ENCODE measurements at places on chromosomes 3 and 15. TPM values are rescaled to one million over a fixed set of nuclear protein-coding genes. Genes with fewer than 3 reads are reported as not detected.

The C15orf61 gene
- total RNA-seq = 4.7 TPM

The HTR3E gene
- total RNA-seq = not detected

The SSUH2 gene
- total RNA-seq = 1.1 TPM

The SLC30A4 gene
- total RNA-seq = 5.9 TPM

DNA sequence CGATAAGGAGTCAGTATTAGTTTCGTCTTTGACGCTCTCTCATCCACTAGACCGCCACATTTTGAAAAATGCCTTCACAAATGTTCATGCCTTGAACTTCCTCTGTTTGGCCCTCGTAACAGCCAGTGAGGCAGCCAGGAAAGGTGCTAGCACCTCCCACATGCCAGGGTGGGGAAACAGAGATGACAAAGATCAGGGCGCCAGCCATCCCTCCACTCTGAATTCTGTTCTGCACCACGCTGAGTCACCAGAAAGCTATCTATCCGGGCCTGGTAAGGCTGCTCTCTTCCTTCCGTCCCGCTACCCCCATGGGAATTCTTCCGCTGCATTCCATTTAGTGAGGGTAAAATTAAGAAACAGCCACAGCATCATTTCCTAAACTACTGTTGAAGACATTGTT lies 31.3 kb upstream of the BCL2L10 start:
- H3K27me3 ChIP-seq = no peaks in the 10 kb centered on the region
- no peaks in the 10 kb centered on the region for H3K4me1 ChIP-seq
- no peak overlapping the region for H3K4me3 ChIP-seq
- no peak overlapping the region for H3K27ac ChIP-seq
- H3K36me3 ChIP-seq = peaks cover 19% of the 10 kb centered on the region

- H3K4me3 ChIP-seq = no peak overlapping the region
- no peaks in the 10 kb centered on the region for H3K36me3 ChIP-seq
- H3K27me3 ChIP-seq = peaks cover 12% of the 10 kb centered on the region
- no peak for DNase-seq
These were observed 5.3 kb upstream of the AP3B2 start for GRCh38 chr15:82715003-82715402.

DNA sequence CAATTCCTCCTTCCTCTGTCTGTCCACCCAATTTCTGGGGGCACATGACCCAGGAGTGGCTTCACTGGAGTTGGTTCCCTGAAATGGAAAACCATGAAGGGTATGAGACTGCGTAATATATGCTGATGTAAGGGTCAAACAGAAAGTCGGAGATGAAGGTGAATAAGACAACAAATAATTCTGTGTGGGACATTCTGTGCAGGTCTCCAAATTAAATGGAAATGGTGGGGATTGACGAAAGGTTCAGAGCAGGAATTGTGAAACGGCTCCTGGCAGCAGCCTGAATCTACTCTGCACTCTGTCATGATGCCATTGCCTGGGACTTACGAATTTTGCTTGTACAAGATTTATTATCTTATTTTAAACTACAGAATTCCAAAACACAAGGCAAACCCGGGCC lies 174.8 kb upstream of the RORA start:
- H3K36me3 ChIP-seq = no peaks in the 10 kb centered on the region
- no peak overlapping the region for H3K27ac ChIP-seq
- H3K27me3 ChIP-seq = peaks cover 2% of the 10 kb centered on the region
- H3K4me1 ChIP-seq = no peaks in the 10 kb centered on the region
- DNase-seq = no peak

DNA sequence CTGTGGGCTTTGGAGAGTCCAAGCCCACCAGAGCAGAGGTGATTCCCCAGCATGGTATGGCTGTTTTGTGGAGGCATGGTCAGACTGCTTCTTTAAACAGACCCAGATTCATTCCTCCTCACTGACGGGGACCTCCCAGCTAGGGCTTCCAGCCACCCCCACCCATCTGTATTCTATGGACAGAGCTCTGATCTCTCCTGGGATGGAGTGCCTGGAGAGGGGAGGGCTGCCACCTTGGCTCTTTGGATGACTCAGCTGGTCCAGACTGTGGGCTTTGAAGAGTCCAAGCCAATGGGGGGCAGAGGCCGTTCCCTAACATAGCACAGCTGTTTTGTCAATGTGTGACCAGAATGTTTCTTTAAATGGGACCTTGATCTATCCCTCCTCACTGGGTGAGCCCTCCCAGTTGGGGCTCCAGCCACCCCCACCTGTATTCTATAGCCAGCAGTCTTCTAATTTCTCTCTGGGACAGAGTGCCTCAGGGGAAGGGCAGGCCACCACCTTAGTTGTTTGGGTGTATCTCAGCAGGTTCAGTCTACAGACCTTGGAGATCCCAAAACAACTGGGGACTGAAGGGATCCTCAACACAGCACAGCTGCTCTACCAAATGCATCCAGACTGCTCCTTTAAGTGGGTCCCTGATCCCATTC lies 122.0 kb upstream of the OSTN start:
- H3K4me3 ChIP-seq = no peak overlapping the region
- no peak overlapping the region for H3K27ac ChIP-seq
- H3K4me1 ChIP-seq = no peaks in the 10 kb centered on the region

- no peaks in the 10 kb centered on the region for H3K36me3 ChIP-seq
- DNase-seq = no peak
- no peak overlapping the region for H3K4me3 ChIP-seq
- no peaks in the 10 kb centered on the region for H3K27me3 ChIP-seq
- no peak overlapping the region for H3K27ac ChIP-seq
These were observed 25.5 kb downstream of the B3GNT5 start for GRCh38 chr3:183278479-183279088.

Data from muscle of leg (tissue), 16 donors.